ENCODE measurements at places on chromosomes 4 and X.

GRCh38 chr4:172826346-172826745, 342.3 kb upstream of the GALNT7 start:
- no peak for DNase-seq

DNA sequence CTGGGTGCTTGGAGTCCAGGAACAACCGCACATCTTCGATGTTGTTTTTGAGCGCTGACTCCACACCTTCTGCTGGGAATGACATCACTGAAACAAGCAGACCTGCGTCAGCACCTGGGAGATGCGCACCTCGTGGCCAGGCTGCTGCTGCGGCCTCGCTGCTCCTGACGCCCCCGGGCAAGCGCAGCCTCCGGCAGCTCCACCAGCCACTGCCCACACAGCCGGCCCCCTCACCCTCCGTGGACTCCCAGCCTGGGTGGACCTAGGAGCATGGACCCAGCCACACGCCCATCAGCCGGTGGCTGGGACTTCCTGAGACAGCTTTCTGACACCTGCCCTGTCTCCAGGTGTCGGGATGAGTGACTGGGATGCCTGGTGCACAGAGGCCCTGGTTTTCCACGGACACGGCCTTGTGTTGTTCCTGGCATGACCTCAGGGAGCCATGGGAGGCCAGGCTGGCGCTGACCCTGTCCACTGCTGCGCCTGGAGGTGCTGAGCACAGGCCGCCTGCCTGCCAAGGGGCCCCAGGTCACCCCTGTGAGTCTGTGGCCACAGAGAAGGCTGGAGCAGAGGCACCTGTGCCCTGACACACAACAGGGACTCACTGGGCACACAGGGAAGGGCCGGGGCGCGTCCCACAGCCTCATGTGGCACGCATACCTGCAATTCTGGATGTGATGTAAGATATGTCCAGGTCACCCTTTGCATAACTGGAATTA, 48.6 kb downstream of the GAK start:
- DNase-seq, result no peak

GRCh38 chrX:16851421-16851820, 18.7 kb downstream of the RBBP7 start:
- no peak for DNase-seq

GRCh38 chrX:119648421-119648775, 42.2 kb upstream of the NKRF start:
- no peak for DNase-seq

DNA sequence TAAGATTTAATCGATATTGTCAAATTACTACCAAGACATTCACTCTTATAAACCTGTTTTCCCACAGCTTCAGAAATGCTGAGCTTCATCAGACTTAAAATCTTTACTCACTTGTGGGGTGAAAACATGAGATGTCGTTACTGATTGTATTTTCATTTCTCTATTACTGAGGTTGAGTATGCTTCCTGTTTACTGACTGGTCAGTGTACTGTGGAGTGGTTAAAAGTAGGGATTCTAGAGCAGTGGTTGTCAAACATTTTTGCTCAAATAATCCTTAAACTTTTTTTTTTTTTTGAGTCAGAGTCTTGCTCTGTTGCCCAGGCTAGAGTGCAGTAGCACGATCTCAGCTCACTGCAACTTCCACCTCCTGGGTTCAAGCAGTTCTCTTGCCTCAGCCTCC, 50.3 kb downstream of the NSUN7 start:
- DNase-seq, result no peak

DNA sequence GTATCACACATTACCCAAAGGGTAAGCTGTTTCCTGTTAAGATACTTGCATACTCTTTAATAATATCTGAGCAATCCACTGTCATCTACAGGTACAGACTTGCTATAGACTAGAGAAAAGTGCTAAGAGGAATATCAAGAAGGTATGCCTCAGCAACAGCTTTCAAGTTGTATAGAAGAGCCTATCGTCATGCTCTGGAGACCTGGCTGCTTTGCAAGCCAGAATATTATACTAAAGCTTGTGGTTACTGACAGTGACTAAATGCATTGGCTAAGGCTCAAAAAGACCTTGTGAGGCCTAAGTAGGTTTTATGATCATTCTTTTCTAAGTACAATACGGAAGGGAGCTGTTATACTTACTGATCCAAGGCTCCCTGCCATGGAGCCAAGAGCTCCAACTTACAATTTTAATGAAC, 11.3 kb downstream of the LAMP2 start:
- no peak for DNase-seq

DNA sequence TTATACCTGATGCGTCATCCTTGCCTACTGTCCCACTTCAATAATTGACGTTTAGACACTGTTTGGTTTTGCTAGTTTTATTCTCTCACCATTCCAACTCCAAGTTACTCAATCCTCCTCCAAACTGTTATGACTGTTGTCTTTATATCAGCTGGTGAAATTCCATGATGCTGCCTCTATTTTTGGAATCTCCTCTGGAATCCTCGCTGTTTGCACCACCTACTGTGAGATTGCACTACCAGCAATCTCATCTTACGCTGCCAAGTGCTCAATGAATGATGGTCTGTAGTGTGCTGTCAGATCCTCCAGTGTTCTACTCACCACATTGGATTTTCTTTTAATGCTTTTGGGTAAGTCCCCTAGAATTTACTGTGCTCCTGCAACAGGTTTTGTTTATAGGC, 13.2 kb upstream of the PCDH18 start:
- no peak for DNase-seq

DNA sequence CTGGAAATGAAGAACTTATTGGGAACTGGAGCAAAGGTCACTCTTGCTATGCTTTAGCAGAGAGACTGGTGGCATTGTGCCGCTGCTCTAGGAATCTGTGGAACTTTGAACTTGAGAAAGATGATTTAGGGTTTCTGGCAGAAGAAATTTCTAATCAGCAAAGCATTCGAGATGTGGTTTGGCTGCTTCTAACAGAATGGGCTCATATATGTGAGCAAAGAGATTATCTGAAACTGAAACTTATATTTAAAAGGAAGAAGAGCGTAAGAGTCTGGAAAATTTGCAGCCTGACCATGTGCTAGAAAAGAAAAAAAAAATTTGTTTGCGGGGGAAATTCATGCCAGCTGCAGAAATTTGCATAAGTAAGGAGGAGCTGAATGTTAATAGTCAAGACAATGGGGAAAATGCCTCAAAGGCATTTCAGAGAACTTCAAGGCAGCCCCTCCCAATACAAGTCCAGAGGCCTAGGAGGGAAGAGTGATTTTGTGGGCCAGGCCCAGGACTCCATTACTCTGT, 35.9 kb upstream of the PAPSS1 start:
- no peak for DNase-seq

DNA sequence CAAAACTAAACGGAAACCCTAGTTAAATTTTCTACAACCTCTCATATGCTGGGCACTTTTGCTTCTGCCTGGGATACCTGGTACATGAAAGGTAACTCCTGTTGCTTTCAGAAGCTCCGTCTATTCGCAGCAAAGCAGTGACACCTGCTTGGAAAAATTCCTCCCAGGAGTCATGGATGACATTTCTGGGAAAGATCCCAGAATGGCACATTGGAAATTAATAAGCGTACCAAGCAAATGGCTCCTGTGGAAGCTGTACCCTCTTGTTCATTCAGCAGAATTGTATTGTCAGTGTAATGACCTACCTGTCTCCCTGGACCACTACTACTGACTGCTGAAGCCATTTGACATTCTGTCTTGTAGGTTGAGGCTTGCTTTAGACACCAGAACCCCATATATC, 349.7 kb upstream of the NOCT start:
- DNase-seq, result no peak

DNA sequence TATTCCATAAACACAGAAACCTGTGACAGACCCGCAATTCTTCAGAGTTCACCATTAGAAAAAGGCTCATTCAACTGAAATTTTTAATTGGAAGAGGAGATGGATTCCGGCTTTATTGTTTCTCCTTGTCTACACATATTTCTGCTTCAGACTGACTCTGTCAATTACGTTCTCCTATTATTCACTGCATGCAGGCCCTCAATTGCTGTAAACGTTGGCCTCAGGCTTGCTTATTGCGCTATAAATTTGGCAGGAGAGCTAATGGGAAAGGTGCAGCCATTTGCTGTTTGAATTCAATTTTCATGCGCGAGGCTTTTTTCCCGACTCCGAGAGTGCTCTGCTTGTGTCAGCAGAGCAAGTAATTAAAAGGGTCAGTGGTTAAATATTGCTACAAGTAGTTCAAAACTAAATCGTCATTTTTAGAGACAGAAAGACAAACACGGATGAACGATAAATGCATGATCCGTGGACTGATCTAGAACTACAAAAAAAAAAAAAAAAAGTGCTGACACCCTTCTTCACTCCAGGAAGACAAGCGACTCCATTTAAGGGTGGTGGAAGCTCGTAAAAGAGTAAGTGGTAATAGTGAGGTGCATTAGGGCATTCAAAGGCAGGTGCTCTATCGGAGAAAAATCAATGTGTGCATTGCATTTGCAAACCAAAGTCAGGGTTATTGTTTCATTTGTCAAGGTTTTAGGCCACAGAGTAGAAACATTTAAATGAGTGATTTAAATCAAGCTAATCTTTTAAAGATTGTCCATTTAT, 841.6 kb upstream of the FRG1 start:
- no peak for DNase-seq

DNA sequence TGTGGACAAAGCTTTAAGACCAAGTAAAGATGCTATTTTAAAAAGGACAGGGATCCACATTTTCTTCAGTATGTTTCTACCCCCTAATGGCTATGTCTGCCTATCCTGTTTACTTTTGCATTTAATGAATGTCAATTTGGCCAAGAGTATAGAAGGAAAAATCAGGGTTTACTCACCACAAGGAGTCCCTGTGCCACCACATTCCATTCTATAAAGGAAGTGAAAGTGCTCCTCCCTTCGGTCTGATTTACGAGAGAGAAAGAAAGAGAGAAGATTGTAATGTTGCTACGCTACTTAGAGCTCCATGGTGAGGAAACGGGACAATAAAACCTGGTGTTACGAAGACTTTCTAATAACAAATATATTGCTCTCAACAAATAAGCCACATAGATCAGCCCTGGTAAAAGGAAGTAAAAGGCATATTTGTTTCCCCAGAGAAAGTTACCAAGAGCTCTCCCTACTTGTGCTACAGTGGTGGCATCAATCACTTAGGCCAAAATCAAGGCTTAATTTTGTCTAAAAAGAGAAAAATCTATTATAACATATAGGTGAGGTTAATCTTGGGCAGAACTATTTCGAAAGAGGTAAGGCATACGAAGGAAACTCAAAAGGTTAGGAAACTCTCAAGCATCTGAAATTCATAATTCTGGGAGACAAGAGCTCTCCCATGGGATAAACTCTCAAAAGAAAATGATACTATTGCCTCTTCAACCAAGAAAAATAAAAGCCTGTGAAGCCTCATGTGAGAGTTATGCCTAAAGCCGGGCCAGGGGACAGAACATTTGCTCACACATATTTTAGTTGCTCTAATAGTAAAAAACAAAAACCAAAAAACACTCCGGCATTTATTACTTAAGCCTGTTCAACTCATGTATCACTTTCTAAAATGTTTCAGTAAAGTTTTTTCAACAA, 29.5 kb downstream of the TAPT1 start:
- DNase-seq, result no peak

GRCh38 chr4:144817081-144817480, 171.1 kb downstream of the HHIP start:
- DNase-seq, result no peak

DNA sequence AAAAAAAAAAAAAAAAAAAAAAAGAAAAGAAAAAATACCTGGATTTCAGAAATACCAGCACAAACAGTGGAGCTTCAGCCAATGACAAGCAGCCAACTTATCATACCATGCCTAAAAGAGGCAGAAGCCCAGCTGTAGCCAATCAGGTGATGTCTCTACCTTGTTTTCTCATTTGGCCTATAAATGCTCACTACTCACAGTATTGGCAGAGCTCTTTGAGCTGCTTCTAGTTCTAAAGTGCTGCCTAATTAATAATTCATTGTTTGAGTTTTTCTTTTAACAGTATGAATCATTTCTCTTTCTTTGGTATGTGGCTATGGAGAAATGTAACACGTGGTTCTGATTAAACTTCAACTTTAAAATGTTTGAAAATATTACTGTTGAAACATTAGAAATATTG, 188.8 kb upstream of the TECRL start:
- DNase-seq, result no peak

- DNase-seq, result no peak
These were observed 259.4 kb upstream of the CENPE start for GRCh38 chr4:103457566-103457965.
